ENCODE measurements at places on chromosomes 6 and 20.

GRCh38 chr6:99993533-99994251 is at the start of gene MCHR2:
TSS of gene MCHR2 (minus strand) at chr6:99994223. CDS start at chr6:99956147, 38,076 bp downstream.
- no peak for DNase-seq

GRCh38 chr6:7697820-7698623 is 27.9 kb upstream of the BMP6 start:
- DNase-seq = peak; percentile 54

- no peak for DNase-seq
These were observed 163.2 kb upstream of the RIN2 start for GRCh38 chr20:19594896-19595295.

- DNase-seq = no peak
These were observed 1.6 kb downstream of the SRSF6 start for GRCh38 chr20:43459022-43459942.

GRCh38 chr6:137631323-137631722 is 137.1 kb upstream of the OLIG3 start:
- no peak for DNase-seq

DNA sequence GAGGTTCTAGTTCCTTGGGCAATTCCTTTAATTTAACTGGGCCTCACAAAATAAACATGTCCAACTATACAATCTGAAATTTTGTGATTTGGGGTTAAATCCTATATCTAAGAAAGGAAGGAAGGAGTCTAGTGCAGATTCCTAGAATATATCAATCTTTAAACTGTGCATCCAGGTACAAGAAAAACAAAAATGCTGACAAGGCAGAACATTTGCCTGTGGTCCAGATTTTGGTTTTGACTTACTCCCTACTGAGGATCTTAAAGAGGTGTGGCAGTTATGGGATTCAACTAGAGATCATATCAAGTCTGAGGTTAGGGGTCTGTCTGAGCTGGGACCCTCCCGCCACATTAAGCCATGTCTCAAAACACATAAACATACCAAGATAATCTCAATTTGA is 17.7 kb upstream of the COX7A2 start:
- DNase-seq = no peak

- no peak for DNase-seq
These were observed 74.1 kb downstream of the PRDM1 start for GRCh38 chr6:106160189-106160588.

GRCh38 chr6:126886106-126886505 is 232.4 kb upstream of the RSPO3 start:
- DNase-seq = no peak

DNA sequence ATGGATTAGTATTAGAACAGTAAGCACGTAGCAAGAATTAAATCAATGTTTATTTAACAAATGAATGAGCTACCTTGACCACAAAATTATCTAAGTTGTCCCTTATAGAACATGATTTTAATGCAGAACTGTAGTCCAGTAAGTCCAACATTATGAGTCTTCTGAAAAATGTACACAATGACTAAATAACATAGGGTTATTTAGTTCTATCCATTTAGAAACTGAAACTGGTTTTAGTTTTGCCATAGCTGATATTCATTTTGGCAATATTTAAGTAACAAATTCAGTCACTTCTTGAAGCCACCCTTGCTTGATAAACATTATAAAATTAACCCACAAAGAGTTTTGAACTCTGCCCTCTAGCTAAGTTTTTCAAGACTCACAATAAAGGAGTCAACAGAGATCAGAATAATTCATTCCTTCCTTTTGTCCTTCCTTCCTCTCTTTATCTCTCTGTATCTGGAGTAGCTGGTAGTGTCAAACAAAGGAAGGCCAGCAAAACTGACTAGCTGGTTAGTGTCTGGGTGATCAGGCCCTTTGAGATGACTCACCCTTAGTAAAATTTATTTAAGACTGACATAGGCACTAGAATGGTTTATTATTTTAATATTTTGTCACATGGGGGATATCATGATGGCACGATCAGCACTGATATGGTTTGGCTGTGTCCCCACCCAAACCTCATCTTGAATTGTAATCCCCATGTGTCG is 115.1 kb downstream of the BTBD9 start:
- DNase-seq = peak; percentile 10

DNA sequence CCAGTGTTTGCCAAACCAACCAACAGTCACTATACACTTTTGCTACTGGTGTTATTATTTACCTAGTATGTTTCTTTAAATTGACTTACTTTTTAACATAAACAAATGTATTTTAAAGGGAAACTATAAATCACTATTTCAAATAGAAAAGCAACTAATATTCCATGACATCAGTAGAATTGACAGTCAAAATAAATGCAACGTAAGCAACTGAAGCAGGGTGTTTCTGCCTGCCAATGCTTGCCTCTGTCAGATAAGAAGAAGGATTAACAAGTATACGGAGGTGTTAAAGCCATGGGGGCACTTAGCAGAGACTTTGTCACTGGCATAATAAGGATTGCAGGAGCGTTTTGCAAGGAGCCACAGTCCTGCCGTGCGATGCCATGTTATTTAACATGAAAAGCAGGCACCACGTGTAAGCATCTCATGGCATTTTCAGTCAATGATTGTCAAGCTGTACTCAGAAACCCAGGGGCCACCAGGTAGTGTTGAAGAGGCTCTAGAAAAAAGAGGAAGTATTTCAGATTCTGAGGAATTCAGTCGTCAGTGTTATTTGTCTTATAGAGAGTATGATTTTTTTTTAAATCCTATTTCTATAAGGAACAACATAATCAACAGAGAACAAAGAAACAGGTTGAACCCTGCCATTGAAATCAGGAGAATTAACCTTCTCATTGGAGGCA is 131.7 kb downstream of the BFSP1 start:
- no peak for DNase-seq

GRCh38 chr20:36482044-36482473 is 59.3 kb upstream of the MYL9 start:
- no peak for DNase-seq

DNA sequence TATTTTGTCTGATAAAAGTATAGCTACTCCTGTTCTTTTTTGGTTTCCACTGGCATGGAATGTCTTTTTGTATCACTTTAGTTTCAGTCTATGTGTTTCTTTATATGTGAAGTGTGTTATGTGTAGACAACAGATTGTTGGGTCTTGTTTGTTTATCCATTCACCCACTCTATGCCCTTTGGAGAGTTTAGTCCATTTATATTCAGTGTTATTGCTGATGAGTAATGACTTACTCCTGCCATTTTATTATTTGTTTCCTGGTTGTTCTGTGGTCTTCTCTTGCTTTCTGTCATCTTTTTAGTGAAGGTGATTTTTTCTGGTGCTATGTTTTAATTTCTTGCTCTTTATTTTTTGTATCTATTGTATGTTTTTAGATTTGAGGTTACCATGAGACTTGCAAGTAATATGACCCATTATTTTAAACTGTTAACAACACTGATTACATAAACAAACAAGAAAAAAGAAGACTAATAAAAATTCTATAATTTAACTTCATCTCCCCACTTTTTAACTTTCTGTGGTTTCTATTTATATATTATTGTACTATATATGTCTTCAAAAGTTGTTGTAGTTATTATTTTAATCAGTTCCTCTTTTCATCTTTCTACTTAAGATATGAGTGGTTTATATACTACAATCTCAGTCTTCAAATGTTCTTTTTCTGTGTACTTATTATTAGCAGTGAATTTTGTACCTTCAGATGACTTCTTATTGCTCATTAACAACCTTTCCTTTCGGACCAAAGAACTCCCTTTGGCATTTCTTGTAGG is 323.4 kb downstream of the BTBD9 start:
- no peak for DNase-seq

DNA sequence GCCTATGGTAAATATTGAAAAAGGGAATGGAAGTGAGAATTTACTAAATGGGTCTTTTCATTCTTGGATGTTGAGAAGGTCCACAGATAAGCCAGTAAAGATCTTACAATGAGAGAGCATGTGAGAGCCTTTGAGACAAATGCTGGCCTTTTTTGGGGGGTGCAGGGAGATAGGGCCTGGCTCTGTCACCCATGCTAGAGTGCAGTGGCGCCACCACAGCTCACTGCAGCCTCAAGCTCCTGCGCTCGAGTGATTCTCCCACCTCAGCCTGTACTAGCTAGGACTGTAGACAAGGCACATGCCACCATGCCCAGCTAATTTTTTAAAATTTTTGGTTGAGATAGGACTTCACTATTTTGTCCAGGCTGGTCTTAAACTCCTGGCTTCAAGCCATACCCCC is 63.2 kb upstream of the TMEM181 start:
- DNase-seq = no peak

- no peak for DNase-seq
These were observed 11.3 kb downstream of the STMN3 start for GRCh38 chr20:63641792-63642523.

DNA sequence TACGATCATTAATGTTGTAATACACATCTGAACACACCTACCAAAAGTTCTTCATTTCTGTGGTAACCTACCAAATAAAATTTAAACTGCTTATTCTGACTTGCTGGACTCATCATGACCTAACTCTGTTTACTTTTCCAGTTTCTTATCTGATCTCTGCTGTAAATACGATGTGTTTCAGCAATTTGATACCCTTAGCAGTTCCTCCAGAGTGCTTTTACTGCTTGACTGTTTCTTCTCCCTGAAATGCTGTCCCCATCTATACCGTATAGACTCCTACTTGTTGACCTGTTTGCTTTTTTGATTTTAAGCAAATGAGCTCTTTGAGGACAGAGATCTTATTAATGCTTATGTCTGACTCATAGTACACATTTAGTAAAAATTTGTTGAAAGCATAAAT is 119.5 kb downstream of the SCAF8 start:
- no peak for DNase-seq

DNA sequence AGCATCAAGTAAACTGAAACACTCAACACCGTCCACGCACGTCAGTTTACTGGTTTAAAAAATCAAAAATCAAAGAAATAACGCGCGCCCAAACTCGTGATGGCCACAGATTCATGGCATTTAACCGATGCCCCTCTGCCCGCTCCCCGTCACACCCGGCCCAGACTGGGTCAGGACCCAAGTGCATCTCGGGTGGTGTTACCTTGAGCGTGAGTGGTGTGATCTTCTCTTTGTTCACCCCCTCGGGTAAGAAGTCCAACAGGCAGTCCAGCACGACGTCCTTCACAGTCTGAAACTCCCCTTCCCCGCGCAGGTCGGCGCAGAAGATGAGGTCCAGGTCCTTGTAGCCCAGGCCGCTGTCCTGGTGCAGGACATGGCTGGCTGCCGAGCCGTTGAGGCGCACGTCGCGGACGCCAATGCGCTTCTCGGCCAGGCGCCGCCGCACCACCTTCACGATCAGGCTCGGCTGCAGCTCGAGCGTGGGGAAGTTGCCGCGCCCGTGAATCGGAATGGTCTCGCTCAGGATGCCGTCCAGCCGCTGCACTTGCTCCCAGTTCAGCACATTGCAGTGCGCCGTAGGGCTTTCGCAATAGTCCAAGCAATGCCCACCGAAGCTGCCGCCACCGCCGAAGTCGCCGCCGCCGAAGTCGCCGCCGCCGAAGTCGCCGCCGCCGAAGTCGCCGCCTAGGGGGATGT is 945 bp downstream of the TENT5A start:
- peak; percentile 54 for DNase-seq

- no peak for DNase-seq
These were observed 147.0 kb downstream of the CDKAL1 start for GRCh38 chr6:20681243-20681684.

- no peak for DNase-seq
These were observed 8.8 kb upstream of the SRSF6 start for GRCh38 chr20:43448748-43449535.

GRCh38 chr20:41135888-41136679 is 1.3 kb upstream of the PLCG1 start:
- no peak for DNase-seq

- peak; percentile 48 for DNase-seq
These were observed 16.5 kb downstream of the ACTR5 start for GRCh38 chr20:38764567-38765318.

DNA sequence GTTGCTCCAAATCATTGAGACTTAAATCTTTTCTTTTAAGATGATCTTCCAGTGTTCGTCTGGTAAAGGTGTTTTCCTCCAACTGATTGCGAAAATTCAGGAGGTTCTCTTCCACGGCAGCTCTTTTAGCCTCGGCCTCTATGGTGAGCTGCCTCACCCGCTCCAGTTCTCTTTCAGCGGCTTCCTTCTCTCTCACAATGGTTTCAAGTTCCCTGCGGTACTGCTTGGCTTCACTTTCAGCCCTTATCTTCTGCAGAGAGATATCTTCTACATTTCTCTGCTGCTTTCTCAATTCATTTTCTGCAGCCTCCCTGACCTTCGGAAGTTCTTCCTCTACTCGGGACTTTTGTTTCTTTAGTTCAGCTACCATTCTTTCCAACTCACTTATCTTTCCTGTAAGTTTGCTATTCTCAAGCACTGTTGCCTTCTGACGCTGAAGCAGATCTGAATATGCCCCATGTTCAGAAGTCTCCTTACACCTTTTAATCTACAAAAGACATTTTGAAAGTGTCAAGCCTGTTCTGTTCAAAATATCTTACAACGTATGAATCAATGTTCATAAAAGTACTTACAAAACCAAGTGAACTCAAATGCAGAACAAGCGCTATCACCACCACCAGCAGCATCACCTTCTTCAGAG is 22.3 kb downstream of the DST start:
- DNase-seq = no peak

DNA sequence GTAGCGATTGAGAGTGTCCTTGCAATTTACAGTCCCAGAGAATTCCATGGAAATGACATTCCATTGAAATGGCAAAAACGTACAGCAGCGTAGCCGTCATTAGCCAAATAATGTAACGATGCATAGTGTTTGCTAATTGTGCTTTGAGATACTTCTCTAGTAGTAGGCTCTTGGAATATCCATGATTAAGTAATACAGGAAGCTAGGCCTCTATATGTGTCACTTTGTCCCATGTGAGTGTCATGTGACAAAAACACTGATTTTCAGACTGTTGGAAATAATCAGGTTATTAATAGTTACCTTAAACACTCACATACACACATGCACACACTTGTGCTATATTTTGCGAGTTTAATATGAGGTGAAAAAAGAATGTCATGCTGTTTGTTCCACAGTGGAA is 35.2 kb downstream of the SLX4IP start:
- DNase-seq = no peak

DNA sequence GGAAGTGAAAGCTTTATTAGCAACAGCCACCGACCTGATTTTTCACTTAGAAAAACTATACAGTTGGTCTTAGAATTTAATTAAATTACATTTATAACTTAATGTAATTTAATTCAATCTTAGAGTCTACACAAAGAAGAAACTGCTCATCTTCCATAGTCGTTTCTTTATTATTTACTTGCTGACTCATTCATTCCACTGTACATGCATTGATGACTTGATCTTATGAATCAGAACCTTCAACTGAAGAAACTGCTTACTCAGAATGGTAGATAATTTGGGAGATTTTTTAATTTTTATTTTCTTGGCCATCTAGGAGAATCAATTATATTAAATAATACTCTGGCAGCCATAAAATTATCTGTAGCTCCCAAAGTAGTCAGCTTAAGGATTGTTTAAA is 1021.6 kb upstream of the FLRT3 start:
- no peak for DNase-seq

- DNase-seq = no peak
These were observed 1.6 kb upstream of the RAET1E start for GRCh38 chr6:149899486-149899885.
